ENCODE measurements at places on chromosomes 3 and 15.
A peak's percentile ranks its signal among the peaks of the same experiment; 100 is the strongest.

DNA sequence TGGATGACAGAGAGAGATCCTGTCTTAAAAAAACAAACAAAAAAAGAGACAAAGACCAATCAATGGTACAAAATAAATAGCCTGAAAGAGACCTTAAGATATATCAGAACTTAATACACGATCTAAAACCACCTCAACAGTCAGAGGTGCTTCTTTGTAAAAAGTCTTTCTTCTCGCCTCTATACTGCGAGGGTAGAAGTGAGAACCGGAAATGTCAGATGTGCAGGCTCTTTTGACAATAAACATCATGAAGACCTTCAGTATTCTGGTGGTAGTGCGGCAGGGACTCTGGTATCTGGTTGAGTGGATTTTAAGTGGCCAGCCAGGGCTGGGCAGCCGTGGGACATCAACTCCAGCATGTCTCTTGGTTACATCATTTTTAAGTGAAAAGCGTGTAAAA, 30.0 kb downstream of the RUBCN start:
- H3K4me1 ChIP-seq = peaks cover 4% of the 10 kb centered on the region
- peaks cover 5% of the 10 kb centered on the region for H3K36me3 ChIP-seq
- peak overlapping the region; percentile 45 for H3K4me3 ChIP-seq
- H3K27me3 ChIP-seq = no peaks in the 10 kb centered on the region
- H3K27ac ChIP-seq = no peak overlapping the region

GRCh38 chr3:141789281-141789680, 26.1 kb downstream of the GRK7 start:
- H3K4me1 ChIP-seq = peaks cover 9% of the 10 kb centered on the region
- H3K4me3 ChIP-seq = no peak overlapping the region
- H3K27me3 ChIP-seq = no peaks in the 10 kb centered on the region
- no peaks in the 10 kb centered on the region for H3K36me3 ChIP-seq
- H3K27ac ChIP-seq = no peak overlapping the region

DNA sequence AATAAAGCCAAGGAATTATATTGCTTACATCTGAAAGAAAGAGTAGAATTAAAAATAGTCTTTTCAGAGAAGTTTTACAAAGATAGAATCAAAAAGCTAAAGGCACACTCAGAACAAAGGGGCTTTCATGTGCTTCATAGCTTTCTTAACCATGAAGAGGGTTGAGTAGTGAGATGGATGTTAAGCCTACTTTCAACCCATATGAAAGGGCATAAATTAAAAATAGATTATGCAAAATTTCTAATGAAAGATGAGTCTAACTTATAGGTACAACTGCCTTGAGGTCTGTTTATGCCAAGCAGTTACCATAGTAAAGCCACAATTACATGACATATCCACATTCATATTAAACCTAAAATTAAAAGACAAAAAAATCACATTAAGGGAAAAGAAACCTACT, 223.3 kb upstream of the ARHGEF26 start:
- peaks cover 3% of the 10 kb centered on the region for H3K4me1 ChIP-seq
- H3K4me3 ChIP-seq = no peak overlapping the region
- no peak overlapping the region for H3K27ac ChIP-seq
- H3K36me3 ChIP-seq = no peaks in the 10 kb centered on the region
- no peaks in the 10 kb centered on the region for H3K27me3 ChIP-seq

GRCh38 chr3:133295199-133295901, 104.5 kb upstream of the BFSP2 start:
- H3K4me3 ChIP-seq = no peak overlapping the region
- H3K27ac ChIP-seq = no peak overlapping the region
- no peaks in the 10 kb centered on the region for H3K36me3 ChIP-seq
- DNase-seq = no peak

- H3K36me3 ChIP-seq = no peaks in the 10 kb centered on the region
- DNase-seq = no peak
- H3K4me1 ChIP-seq = peaks cover 8% of the 10 kb centered on the region
Observed at GRCh38 chr15:69853544-69853951, 244.2 kb downstream of the TLE3 start.

DNA sequence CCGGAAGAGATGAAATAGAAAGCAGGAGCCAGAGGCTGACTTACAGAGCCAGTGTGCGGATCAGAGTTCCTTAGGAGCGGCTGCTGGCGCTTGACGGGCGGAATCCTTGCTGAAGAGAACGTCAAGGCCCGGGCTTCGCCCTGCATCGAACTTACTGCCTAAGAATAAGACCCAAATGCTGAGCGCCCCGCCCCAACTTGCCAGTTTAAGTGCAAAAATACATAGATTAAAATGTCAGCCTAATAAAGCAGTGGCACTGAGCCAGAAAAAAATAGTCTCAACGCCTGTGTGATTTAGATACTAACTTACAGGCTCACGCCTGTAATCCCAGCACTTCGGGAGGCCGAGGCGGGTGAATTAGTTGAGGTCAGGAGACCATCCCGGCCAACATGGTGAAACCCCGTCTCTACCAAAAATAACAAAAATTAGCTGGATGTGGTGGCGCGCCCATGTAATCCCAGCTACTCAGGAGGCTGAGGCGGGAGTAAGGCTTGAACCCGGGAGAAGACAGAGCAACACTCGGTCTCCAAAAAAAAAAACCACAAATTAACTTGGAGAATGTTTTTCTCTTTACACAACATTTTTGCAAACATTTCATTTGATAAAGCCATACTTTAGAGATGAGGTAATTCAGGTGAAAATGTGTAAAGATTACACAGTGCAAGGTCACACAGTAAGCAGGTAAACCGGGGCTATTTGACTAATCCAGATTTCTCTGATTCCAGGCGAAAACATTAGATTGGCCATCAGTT, 1.2 kb upstream of the UBP1 start:
- no peaks in the 10 kb centered on the region for H3K27me3 ChIP-seq
- no peak for DNase-seq
- H3K36me3 ChIP-seq = peaks cover 2% of the 10 kb centered on the region
- peaks cover 42% of the 10 kb centered on the region for H3K4me1 ChIP-seq

- H3K4me3 ChIP-seq = no peak overlapping the region
- DNase-seq = no peak
- no peaks in the 10 kb centered on the region for H3K36me3 ChIP-seq
Observed at GRCh38 chr3:159837725-159838124, 150.9 kb upstream of the IL12A start.

DNA sequence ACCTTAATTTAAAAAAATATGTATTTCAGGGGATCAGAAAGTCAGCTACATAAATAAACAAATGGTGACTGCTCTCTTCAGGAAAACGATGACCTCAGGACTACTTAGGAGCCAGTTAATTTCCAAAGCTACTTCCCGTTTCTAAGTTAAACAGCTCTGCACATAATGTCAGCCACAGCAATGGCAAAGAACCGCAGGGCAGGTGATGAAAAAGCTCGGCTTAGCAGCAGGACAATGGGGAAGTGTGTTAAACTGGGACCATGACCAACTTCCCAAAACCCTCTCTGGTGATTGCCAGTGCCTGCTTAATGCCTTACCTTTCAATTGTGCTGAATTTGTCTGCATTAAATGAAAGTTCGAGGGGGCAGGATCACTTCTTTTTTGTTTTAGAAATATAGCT, 258.9 kb downstream of the FHIT start:
- H3K27me3 ChIP-seq = no peaks in the 10 kb centered on the region
- no peak overlapping the region for H3K27ac ChIP-seq
- no peak for DNase-seq
- no peaks in the 10 kb centered on the region for H3K4me1 ChIP-seq
- H3K36me3 ChIP-seq = no peaks in the 10 kb centered on the region
- H3K4me3 ChIP-seq = no peak overlapping the region

GRCh38 chr3:50445919-50446318, 57.5 kb downstream of the CACNA2D2 start:
- H3K36me3 ChIP-seq = no peaks in the 10 kb centered on the region
- H3K4me3 ChIP-seq = no peak overlapping the region
- DNase-seq = no peak
- no peak overlapping the region for H3K27ac ChIP-seq
- H3K4me1 ChIP-seq = peaks cover 18% of the 10 kb centered on the region

GRCh38 chr3:149077628-149078027, 8.7 kb downstream of the HLTF start:
- peaks cover 2% of the 10 kb centered on the region for H3K4me1 ChIP-seq
- DNase-seq = no peak
- H3K27ac ChIP-seq = no peak overlapping the region

GRCh38 chr3:84891851-84892250, 66.9 kb upstream of the CADM2 start:
- no peak overlapping the region for H3K4me3 ChIP-seq
- H3K36me3 ChIP-seq = no peaks in the 10 kb centered on the region
- DNase-seq = no peak

DNA sequence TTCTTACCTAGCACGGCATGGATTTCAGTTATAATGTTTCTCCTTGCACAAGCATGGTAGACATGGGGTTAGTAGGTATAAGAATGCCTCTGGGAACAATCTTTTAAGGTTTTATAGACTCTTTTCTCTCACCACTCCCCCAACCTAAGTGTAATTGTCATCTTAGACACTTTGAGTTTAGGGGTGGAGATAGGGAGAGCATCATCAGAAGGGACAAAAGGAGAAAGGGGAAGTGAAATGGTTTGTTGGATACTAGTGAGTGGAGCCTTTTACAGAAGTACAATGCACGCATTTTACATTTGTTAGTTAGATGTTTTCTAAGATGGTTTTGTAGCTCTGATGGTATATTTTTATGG, 189.2 kb downstream of the TP63 start:
- no peak overlapping the region for H3K4me3 ChIP-seq
- no peaks in the 10 kb centered on the region for H3K4me1 ChIP-seq
- no peaks in the 10 kb centered on the region for H3K36me3 ChIP-seq
- no peak for DNase-seq
- H3K27me3 ChIP-seq = peaks cover 26% of the 10 kb centered on the region

DNA sequence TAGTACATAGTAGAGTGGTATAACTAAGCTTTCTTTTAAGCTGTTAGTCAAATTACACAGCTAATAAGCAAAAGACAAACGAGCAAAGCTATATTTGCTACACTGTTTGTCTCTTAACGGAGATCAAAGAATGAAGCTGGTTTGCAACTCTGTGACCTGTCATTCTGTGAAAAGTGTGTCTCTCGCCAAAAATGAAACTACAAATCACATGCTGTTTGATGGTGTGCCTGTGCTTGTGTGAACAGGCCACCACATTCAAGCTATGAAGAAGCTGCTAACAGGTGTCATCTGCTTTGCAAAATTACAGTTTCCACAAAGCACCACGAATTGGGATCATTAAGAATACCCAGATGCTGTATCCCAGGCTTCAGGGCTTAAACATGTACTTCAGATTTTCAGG, 667.8 kb upstream of the NAALADL2 start:
- no peaks in the 10 kb centered on the region for H3K27me3 ChIP-seq
- no peaks in the 10 kb centered on the region for H3K36me3 ChIP-seq
- no peak for DNase-seq

- H3K4me3 ChIP-seq = no peak overlapping the region
- no peaks in the 10 kb centered on the region for H3K4me1 ChIP-seq
- no peak for DNase-seq
Observed at GRCh38 chr3:171994646-171995428, 44.5 kb upstream of the FNDC3B start.

DNA sequence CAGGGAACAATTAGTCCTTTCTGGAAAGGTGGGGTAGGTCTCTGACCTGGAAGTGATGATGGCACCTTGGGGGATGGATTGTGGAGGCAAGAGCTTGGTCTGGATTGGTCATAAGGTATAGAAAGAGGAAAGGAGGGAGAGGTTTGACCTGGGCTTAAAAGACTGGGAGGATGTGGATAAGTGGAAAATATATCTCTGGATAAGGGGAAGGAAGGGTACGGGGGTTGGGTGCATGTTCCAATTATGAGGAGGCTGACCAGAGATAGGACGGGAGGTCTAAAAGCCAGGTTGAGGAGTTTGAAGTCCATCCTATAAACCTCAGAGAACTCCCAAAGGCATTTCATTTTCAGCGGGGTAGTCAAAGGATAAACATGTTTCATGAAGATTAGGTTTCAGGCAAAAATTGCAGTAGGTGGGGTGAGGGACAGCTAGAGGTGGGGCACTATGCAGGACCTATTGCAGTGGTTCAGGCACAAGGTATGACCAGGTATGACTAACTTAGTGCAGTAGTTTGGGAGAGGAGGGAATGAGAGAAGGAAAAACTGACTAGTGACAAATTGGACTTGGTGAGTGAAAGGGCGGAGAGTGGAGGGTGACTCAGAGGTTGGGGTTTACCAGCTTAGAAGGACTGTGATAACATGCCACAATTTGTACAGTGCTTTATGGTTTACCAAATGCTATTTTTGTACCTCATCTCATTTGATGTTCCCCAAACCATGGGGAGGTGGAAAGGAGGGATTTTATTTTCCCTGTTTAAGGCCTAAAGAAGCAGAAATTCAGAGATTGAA, 10.7 kb downstream of the PDE8A start:
- H3K27me3 ChIP-seq = no peaks in the 10 kb centered on the region
- no peaks in the 10 kb centered on the region for H3K36me3 ChIP-seq
- H3K4me1 ChIP-seq = peaks cover 39% of the 10 kb centered on the region
- no peak for DNase-seq
- no peak overlapping the region for H3K4me3 ChIP-seq
- peak overlapping the region; percentile 57 for H3K27ac ChIP-seq

DNA sequence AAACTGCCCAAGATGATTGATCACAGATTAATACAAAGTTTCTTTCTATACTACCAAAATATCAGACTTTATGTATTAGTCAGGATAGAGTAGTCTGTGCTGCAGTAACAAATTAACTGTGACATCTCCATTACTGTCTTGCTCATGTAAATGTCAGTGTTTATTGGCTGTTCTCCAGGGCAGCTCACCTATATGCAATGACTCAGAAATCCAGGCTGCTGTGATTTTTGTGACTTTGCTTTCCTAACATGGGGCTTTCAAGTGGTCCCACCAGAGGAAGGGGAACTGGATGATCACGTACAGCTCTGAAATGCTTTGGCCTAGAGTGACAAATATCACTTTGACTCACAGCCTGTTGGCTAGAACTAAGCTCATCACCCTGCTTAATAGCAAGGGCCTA, 12.9 kb downstream of the PLS1 start:
- no peak overlapping the region for H3K27ac ChIP-seq
- no peaks in the 10 kb centered on the region for H3K27me3 ChIP-seq
- no peak overlapping the region for H3K4me3 ChIP-seq
- H3K4me1 ChIP-seq = peaks cover 2% of the 10 kb centered on the region
- H3K36me3 ChIP-seq = no peaks in the 10 kb centered on the region

- no peaks in the 10 kb centered on the region for H3K4me1 ChIP-seq
- no peak overlapping the region for H3K4me3 ChIP-seq
- no peak overlapping the region for H3K27ac ChIP-seq
- no peaks in the 10 kb centered on the region for H3K36me3 ChIP-seq
- no peak for DNase-seq
- H3K27me3 ChIP-seq = peaks cover 35% of the 10 kb centered on the region
Observed at GRCh38 chr3:14222900-14223594, 44.4 kb downstream of the LSM3 start.
